ENCODE measurements at places on chromosomes 1 and 21.

- DNase-seq, result no peak
These were observed 49.9 kb downstream of the KAZN start for GRCh38 chr1:14648391-14648790.

DNA sequence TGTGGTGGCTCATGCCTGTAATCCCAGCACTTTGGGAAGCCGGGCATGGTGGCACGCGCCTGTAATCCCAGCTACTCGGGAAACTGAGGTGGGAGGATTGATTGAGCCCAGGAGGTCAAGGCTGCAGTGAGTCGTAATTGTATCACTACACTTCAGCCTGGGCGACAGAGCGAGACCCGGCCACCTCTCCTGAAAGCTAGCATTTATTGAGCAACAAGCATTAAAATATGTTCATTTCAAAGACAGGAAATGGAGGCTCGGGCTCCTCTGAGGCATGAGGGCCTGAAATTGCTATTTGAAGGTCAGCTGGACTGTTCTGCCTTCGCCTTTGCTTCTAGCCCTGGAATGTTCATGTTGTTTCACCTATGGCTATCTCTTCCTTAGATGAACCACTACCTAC is 34.5 kb downstream of the SPATA21 start:
- no peak for DNase-seq

DNA sequence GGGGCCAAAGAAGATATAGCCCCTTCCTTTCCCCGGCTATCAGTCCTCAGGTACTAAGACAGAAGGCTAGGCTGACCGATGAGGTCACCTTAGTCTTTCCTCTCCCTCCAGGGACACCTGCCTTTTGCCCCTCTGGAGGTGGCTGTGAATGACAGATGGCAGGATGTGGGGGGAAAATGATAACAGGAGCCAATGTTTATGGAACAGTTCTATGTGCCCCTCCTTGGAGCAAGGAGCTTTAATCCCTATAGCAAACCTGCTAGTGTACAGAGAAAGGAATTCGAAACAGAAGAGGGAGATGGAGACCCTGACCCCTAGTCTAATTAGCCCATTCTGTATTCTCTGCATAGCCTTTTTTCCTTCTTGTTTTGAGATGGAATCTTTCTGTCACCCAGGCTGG is 28.1 kb downstream of the SERINC2 start:
- DNase-seq, result no peak

GRCh38 chr1:115173151-115173550 is 83.8 kb upstream of the TSPAN2 start:
- no peak for DNase-seq

DNA sequence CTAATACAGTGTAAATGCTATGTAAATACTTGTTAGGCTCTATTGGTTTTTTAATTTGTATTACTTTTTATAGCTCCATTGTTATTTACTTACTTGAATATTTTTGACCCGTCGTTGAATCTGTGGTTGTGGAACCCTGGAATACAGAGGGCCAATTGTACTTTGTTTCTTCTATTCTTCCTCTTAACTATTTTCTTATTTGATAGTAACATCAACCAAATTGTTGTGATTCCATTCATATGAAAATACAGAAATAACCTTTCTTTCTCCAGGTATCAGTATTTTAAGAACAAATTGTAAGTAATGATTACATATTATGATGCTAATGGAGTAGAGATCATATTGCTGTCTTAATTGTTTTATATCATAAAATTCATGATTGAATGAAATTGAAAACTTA is 73.7 kb downstream of the FNBP1L start:
- DNase-seq, result no peak

GRCh38 chr1:8097077-8097799 is 71.1 kb upstream of the ERRFI1 start:
- DNase-seq, result no peak

DNA sequence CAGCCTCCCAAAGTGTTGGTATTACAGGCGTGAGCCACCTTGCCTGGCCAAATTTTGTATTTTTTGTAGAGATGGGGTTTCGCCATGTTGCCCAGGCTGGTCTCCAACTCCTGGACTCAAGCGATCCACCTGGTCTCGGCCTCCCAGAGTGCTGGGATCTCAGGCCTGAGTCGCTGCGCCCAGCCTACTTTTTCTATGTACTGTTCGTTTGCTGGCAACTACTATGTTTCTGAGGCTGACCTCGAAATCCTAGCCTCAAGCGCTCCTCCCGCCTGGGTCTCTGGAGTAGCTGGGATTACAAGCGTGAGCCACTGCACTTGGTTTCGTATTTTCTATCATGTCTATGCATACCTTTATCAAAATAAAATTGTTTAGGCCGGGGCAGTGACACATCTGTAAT is 675 bp upstream of the TEKT2 start:
- no peak for DNase-seq

DNA sequence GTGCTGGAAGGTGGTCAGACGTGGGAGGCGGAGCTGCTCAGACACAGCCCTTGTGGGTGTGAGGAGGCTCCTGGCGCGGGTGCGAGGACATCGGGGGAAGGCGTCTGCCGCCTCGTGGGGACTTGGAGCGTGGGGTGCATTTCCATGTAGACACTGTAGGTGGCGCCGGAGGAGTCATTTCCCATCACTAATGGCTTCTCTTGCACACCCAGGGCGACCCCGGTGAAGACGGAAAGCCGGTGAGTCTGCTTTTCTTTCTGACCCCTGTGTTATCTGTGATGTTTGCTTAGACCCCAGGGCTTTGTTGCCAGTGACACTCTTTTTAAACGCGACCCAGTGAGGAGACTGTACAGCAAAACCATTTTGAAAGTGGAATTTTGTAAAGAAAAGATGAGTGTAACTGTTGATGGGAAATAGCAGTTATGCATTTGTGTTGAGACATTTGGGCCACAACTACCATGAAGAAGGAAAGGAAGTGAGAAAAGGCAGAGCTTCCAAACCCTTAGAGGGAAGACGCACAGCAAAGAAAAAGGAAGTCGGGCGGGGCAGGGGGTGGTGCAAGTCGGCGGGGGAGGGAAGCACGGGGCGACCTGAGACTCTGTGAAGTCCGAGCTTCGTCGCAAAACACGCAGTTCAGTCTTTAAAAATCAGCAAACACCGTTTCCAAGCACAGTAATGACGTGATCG is 64.0 kb downstream of the SLC19A1 start:
- peak; percentile 92 for DNase-seq

DNA sequence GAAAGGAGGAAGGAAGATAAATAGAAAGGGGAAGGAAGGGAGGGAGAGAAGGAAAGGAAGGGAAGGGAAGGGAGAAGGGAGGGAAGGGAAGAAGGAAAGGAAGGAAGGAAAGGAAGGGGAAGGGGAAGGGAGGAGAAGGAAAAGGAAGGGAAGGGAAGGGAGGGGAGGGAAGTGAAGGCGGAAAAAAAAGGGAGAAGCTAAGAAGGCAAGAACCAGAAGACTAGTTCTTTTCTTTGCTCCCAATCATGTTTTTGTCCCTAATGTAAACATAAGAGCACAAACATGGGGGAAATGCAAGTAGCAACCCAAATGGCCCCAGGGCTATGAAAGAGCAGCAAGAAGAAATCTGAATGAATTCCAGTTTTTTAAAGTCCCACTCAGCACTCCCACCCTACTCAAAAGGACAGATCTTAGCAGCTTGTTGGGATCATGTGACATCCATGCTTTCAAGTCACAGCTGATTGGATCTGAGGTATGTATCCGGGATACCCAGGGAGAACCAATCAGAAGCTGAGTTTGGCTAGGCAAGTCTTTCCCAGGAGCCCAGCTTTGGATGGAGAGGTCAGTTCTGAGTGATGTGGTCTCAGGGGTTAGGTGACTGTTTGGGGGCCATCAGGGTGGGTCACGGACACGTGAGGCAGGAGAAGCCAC is 24.2 kb upstream of the FHAD1 start:
- peak; percentile 38 for DNase-seq

DNA sequence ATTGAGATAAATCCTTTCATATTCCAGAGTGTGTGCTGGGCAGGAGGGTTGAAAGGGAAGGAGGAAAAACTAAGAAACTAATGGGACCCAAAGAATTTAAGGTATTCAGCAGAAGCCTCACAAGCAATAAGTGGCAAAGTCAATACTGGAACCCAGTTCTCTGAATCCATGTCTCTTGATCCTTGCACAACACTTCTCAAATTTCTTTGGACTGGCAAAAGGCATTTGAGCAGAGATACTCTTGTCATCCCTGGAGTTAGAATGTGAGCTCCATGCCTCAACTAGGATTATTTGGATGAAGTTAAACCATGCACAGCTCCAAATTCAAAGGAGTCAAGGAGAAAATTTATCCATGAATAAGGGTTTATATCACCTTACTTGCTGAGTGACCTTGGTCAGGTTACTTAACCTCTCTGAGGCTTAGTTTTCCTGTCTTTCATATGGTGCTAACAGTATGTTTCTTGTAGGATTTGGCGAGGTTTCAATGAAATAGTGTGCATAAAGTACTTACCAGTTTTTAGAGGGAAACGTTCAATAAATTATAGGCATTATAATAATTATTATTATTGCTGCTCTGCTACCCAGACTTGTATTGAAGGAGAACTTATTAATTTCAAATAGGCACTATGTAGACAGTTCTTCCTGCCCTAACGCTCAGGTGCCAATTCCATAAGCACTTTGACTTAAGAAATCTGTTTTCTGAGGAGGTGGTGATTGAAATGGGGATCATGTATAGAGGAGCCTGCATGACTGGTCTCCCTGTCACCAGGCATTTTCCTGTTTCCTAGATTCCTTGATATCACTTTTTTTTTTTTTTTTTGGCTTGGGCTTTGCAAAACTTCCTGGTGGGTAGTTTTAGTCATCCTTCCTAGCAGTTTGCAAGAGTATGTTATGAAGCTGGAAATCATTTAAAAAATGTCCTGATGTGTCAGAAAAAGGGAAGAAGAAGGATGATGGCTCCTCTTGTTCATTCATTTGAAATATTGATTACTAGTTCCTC is 125.0 kb upstream of the JUN start:
- no peak for DNase-seq

- no peak for DNase-seq
These were observed 8.1 kb downstream of the CYP4X1 start for GRCh38 chr1:47031585-47031984.

GRCh38 chr1:210707300-210708240 is 378.9 kb downstream of the HHAT start:
- DNase-seq, result no peak

DNA sequence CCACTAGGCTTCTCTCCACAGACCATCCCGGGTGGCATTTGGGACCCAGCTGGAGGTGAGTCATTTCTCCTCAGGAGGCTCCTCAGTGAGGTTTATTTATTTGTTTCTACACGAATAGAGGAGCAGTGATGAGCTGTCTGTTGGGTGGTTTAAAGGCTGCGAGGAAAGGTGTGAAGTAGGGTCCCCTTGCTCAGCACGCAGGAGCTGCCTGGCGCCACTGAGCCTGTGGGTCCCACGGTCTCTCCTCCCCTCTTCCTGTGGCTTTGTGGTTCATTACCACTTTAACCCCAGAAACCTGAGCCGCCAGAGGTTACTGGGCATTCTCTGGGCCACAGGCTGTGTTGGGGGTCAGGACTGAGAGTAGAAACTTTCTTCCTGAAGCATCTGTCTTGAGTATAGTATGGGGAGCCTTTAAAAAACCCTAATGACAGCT is 39.9 kb downstream of the IL6R start:
- no peak for DNase-seq

- no peak for DNase-seq
These were observed 18.1 kb upstream of the EPS8L3 start for GRCh38 chr1:109781806-109782205.

DNA sequence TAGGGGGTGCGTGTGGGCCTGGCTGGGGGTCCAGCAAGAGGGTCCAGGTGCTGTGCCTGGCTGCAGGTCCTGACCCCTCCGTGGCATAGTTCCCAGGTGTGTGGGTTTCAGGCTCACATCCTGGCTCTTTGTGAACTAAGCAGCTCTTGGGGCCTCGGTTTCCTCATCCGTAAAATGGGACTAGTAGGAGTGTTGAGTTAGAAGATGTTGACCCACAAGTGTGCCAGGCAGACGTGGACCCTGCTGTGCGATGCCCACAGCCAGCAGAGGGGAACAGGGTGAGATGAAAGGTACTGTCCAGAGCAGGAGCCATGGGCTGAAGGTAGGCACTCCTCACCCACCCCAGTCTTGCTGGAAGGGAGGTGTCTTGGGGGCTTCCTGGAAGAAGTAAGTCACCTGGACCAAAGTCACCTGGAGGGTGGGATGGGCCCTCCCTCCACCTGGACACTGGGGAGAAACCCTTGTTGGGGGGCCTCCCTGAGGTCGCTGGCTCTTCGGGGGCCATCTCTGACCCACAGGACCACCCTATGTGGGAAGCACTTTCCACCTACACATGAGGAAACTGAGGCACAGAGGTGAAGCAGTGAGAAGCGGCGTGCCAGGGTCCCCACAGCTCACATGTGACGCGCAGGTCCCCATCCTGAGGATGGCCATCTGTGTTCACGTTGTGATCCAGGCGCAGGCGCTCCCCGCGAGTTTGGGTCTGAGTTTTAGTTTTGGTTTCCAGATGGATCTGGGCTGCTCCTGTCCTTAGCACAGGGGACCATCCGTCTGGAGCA is 1.4 kb downstream of the ARHGEF16 start:
- no peak for DNase-seq

- DNase-seq, result no peak
These were observed 15.9 kb upstream of the GALNT2 start for GRCh38 chr1:230050973-230051735.

DNA sequence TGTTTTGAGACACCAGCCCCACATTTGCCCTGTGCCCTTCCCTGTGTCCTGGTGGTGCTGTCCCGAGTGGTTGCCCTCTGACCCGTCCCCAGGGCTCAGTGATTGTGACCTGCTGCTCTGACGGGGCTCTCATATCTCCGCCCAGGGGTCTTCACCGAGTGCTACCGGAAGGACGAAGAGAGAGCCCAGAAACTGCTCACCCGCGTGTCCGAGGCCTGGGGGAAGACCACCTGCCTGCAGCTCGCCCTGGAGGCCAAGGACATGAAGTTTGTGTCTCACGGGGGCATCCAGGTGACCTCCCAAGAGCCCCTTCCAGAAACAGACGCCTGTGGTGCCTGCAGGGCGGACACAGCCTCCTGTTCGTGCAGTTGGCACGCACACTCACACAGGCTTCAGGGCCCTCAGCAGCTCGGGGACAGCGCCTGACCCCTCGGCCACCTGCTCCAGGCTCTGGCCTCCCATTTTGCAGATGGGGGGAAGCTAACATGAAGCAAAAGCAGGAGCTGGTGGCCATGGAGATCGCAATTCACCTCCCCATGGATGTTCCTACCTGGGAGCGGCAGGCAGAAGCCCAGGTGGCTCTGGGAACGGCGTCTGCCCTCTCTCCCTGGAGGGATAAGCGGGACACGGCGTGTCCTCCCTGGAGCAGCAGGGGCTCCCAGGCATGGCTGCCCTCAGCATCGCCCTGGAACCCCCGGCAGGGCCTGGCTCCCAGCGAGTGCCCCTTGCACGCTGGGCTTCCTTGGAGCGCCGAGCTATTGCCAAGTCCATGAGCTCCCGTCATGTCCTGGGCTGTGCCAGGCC is 45.9 kb downstream of the TRPM2 start:
- DNase-seq, result no peak

DNA sequence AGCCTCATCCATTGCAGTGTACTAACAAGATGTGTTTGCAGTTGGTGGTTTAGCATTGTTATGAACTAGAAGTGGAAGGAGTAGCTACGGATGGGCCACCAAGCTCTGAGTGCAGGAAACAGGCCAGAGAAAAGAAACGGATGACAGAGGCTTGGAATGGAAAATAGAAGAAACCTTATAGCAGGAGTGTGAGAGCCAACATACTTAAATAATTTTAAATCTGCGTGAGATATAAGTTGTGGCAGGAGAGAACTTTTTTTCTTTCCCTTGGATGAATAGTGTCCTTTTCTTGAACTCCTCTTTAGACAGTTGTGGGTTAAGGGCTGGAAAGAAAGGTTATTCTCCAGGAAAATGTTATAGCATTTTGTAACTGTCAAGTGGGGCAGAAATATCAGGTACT is 54.2 kb downstream of the RGL1 start:
- DNase-seq, result no peak

Data from iPS-NIHi11 (cell line).